ENCODE measurements at places on chromosomes 4 and X.

- DNase-seq: no peak
These were observed 326.0 kb upstream of the F9 start for GRCh38 chrX:139204571-139204897.

GRCh38 chrX:7926914-7927258 lies 327 bp downstream of the PNPLA4 start:
- no peak for DNase-seq

GRCh38 chr4:182695842-182696241 lies 221.3 kb downstream of the DCTD start:
- no peak for DNase-seq

GRCh38 chrX:39613997-39614679 lies 483.6 kb downstream of the BCOR start:
- peak; percentile 10 for DNase-seq

- peak; percentile 21 for DNase-seq
These were observed 25.4 kb upstream of the SLAIN2 start for GRCh38 chr4:48315728-48316630.

GRCh38 chr4:865121-865465 lies 39.2 kb upstream of the CPLX1 start:
- no peak for DNase-seq

DNA sequence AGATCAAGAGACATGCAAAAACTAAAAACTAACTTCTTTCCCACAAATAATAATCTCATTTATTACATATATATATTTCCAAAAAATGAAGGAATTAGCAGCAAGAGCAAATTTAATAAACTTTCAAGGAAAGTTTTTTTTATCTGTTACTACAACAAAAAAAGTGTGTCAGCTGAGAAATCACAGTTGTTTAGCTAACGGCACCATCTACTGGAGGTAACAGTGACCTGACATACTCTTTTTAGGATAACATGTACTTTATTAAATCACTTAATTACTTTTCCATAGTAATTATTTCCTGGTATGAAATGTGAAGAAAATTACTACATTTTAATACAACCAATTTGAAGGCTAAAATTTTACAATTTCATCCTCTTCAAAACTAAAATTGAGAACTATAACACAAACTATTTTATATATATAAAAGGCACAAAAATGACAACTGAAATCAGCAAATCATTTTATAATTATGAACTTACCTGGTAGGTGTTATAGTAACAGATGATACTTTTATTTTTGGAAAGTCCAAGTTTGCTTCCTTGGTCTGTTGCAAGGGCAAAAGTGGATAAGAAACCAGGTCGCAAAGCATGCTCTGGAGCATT lies 9.1 kb downstream of the LAMTOR3 start:
- peak; percentile 20 for DNase-seq

DNA sequence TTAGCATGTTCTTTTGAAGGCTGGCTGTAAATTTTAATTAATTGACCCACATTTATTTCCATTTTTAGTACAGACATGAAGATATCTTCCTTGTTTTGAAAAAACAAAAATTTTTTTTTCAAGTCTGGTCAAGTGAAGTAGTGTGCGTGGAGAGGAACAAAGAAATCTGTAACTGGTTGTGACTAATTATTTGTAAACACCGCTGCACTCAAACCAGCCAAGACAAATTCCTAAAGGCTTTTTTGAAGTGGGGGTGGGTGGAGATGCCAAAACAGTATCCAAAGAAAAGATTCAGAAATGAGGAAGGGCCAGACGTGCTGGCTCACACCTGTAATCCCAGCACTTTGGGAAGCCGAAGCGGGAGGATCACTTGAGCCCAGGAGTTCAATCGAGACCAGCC lies 88.3 kb downstream of the SHROOM2 start:
- DNase-seq: no peak

DNA sequence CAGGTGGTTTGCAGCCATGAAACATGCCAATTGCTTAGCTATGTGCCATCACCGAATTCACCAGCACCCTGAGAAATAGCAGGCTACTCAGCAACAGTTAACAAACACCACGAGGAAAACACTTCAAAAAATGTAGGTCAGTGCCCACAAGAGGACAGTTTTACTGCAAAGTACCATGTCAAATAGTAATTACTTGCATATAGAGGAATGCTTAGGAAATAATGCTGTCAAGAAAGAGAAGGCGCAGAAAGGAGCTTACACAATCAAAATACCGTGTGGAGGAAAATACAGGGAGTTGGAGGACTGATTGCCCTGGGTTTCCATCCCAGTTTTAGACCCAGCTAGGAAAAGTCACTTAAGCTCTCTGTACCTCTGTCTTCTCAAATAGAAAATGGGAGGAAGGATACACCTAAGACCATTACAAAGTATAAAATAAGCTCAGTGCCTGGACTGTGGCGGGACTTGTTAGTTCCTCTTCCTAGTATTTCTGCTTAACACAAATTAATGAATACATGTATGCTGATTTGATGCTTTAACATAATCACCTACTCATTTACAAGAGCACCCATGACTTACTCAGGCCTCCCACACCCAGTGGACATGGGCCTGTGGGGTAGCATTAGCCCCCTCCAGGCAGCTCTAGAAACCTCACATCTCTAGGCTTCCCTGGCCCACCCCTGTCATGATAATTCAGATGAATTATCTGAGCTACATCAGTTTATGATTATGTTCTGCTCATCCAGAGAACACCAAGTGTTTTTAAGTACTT lies 44.5 kb upstream of the IL21 start:
- DNase-seq: no peak

GRCh38 chr4:64581422-64581821 lies 172.2 kb upstream of the TECRL start:
- DNase-seq: no peak

- DNase-seq: no peak
These were observed 1112.4 kb downstream of the STIM2 start for GRCh38 chr4:27973056-27973455.

GRCh38 chrX:7218321-7219152 lies 70.6 kb upstream of the PUDP start:
- DNase-seq: no peak

- DNase-seq: peak; percentile 90
These were observed 52.3 kb downstream of the SEPSECS start for GRCh38 chr4:25107827-25108516.

DNA sequence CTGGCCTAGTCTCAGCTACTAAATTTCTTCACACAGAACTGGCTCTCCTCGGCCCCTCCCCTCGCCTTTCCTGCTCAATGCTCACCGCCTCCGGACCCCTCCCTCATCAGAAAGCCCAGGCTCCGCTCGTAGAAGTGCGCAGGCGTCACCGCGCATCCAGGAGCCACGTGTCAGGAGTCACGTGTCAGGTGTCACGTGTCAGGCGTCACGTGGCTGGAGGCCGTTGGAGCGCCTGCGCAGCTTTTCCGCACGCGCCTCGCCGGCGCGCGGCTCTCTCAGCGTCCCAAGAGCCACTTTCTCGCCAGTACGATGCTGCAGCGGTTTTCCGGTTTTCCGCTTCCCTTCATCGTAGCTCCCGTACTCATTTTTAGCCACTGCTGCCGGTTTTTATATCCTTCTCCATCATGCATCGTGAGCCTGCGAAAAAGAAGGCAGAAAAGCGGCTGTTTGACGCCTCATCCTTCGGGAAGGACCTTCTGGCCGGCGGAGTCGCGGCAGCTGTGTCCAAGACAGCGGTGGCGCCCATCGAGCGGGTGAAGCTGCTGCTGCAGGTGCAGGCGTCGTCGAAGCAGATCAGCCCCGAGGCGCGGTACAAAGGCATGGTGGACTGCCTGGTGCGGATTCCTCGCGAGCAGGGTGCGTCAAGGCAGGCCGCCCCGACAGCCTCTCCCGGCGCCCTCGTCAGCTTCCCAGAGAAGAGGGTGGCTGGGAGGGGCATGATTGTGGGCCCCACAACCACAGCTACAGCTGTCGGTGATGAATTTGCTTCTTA lies at the start of gene SLC25A31:
Gene SLC25A31 (plus strand): TSS at position 259 of the 772 bp plus-strand sequence. CDS start 146 bp downstream, at position 405.
- no peak for DNase-seq

DNA sequence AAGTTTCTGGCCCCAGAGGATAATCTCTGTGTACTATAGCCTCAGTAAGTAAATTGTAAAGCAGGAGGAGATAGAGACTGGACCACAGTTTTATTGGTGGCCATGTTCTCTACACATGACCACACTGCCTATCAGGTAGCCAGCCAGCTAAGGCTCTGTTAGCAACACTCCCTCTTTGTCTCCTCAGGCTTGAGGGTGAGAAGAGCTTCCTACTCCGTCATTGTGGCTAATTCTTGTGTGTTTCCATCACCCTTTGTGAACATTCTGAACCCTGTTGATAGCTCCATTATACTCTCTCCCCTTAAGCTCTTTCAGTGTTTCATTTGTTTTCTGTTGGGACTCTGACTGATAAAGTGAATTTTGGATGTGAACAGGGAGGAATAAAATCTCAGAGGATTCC lies 233.4 kb downstream of the CFAP299 start:
- DNase-seq: no peak

DNA sequence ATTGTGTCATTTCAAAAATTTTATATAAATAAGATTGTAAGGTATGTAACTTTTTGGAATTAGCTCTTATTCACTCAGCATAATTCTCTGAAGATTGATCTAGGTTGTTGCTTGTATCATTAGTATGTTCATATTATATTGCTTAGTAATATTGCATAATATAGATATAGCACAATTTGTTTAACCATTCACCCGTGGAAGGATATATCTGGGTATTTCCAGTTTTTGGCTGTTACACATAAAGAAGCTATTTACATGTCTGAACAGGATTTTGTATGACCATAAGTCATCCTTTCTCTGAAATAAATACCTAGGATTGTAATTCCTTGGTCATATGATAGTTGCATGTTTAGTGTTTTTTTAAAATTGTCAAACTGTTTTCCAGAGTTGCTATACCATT lies 82.5 kb downstream of the CPEB2 start:
- DNase-seq: no peak

DNA sequence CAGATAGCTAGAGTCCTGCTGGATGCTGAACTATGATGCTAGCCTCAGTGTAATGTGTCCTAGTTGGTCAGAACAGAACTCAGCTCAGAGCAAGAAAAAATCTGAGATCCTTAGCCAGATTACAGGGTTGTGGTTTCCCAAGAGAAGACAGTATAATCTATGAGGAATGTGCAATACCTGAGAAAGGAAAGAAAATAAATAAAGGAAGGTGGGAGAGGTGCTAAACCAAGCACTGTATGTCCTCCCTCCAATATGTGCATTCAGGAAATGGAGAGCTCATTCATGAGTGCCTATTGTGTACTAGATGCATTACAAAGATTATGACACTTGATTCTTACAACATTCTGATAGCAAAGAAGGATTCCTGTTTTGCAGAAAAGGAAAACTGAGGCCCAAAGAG lies 7.5 kb downstream of the USP26 start:
- DNase-seq: no peak

DNA sequence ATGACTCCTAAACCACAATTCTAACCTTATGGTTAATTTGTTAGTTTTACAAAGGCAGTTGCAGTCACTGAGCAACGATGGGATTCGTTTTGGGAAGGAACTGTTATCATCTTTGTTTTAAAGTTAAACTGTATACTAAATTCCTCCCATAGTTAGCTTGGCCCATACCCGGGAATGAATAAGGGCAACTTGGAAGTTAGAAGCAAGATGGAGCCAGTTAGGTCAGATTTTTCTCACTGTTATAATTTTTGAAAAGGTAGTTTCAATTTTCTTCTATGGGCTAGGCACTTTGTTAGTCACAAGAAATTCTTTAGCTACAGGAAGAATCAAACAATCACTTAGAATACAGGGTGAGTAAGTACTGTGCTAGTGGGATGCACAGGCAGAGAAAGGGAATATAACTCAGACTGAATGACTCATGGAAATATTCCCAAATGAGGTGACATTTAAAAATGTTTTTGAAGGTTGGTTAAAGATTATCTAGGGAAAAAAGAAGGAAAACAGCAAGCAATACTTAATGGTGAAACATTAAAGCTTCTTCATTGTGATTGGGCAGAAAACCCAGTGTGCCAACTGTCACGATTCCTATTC lies 153.6 kb downstream of the MAGEB17 start:
- no peak for DNase-seq

GRCh38 chr4:2824836-2825381 lies 18.7 kb upstream of the ADD1 start:
- no peak for DNase-seq

GRCh38 chr4:68905939-68906779 lies 45.4 kb downstream of the UGT2A3 start:
- peak; percentile 64 for DNase-seq

DNA sequence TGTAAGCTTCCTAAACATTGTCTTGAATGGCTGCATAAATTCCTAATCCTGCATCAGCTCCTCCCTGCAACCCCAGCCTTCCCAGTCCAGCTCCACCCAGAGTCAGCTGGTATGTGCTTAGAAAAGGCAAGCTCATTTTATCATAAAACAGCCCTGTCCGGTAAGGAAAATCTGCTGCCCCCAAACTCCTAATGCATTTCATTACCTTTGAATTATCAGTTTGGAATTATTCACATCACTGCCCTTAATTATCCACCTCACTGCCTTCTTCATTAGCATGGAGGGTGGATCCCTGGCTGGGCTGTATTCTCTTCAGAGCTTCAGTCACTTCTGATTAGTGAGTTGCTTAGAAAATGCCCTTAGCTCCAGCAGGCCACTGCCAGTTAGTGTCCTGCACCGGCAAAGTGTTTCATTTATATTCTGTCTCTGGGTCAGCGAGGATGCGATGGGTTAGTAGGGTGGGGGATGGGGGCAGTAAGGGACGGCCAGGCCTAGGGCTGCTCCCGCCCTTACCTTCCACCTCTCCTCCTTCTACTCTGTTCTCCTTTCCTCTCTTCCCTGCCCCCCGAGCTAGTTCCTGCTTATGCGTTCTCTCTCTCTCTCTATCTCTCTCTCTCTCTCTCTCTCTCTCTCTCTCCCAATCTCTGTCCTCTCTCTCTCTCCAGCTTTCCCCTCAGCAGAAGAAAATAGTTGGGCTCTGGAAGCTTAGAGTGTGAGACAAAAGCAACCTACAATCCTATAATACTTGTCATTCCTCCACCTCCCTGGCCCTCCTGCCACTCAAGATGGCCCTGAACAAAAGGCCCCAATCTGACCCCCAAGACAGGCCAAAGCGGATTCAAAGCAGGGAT lies 174.8 kb upstream of the KLF3 start:
- DNase-seq: no peak

DNA sequence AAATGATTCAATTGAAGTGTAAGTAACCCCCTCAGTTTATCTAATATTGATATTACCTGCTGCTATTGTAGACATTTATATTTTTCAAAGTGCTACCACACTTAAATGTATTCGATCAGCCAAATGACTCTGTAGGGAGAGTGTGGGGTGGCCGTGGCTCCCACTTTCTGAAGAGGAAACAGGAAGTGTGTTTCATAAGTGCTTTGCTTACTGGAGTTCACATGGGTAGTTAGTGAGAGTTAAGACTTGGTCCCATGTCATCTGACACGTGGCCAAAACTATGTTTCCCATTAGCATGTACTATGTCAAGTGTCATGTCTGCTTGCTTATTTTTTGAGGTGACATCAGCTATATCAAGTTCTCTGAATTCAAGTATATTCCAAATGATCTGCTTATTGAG lies 308.1 kb upstream of the GATB start:
- DNase-seq: no peak

DNA sequence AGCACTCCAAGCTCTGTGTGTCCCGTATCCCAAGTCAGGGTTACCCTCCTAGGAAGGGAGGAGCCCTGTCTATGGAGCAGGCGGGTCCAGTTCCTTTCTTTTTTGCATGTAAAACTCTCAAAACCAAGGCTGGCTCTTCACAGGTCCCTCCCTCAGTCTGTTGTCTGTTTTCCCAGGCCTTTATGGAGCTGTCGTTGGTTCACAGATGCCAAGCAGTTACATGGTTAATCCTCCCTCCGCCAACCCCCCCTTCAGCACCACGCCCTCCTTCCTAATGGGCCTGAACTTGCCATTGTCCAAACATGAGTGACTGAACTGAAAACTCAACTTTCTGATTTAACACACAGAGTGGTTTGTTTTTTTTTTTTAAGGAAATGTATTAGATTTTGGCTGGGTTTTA lies 148.3 kb downstream of the STOX2 start:
- no peak for DNase-seq

All from NCI-H2029 (cell line).